ENCODE measurements at places on chromosomes 5 and 9. TPM values are rescaled to one million over a fixed set of nuclear protein-coding genes. Genes with fewer than 3 reads are reported as not detected.

DNA sequence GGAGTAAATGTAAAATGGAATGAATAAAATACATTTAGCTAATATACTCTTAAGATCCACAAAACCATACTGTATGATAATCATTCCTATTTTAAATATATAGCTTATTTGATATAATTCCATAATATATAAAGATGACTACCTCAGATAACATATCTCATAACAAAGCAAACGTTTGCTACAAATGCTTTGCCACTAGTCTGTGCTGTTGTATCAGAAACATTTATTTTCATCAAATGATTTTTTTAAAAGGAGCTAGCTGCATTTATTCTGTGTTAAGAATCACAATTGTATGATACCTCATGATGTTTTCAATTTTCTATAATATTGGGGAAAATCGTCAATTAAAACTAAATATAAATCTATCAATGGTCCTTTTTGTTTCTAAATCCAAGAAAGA, 567.2 kb downstream of the PTPRD start:
- no peak for DNase-seq

GRCh38 chr5:58818465-58818864, 235.6 kb downstream of the RAB3C start:
- no peak for DNase-seq

Gene ZFP2
- 7.8 TPM for polyA plus RNA-seq

Gene EIF4EBP3
- 14.5 TPM for polyA plus RNA-seq

DNA sequence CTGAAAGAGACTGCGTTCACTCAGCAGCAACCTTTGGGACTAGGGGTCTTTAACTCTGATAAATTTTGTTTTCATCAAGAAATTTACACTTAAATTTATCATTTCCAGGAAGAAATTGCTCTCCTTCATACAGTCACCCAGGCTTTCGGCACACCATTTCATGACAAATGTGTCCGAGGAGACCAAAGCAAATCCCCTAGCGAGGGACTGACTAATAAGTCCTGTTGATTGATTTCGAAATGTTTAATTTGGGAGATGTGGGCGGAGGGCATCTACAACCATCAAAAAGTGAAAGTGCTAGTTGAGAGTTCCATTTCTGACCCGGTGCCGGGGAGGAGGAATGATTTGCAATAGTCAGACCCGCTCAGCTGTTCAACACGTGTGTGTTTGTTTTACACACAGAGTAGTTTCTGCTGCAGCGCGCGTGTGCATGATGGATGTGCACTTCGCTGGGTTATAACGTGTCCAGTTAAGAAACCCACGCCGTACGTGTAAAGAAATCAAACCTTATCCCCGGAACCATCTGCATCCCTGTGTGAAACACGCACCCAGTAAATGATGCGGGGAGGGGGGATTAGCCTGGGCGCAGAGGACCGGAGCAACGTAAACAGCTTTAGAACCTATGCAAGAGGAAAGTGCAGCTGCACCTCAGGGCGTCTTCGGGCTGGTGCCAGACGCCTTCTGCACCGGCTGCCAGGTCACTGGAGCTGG, 845 bp upstream of the NR4A3 start:
- DNase-seq: no peak

Gene PRRX2
- 1.8 TPM for polyA plus RNA-seq

DNA sequence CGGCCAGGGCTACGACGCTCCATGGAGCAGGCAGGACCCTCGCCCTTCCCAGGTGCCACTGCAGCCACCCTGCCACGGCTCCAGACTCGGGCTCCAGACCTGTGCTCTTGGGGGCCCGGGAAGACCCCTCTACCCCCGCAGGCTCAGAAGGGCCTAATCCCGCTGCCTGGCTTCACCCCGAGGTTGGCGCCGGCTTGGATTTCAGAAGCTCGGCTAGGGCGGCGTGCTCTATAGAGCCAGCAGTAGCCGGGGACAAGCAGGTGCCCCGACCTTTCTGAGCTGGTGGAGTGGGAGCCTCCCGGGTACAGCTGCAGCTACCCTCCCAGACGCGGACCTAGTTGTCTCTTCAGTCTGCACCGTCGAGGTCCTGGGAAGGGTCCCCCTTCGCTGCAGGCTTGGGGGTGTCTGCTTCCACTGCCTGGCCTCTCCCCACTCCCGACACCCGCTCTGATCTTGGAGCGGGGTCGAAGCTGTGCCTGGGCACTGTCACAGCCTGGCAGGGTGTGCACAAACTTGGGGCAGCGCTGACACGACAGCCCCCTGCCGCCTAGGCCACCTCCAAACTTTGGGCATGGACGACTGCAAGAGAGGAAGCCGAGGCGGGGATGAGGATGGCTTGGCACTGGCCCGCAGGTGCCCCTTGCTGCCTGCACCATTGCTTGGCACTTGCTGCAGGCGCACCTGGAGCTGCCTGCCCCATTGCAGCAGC, 1366.1 kb upstream of the CDH9 start:
- no peak for DNase-seq

DNA sequence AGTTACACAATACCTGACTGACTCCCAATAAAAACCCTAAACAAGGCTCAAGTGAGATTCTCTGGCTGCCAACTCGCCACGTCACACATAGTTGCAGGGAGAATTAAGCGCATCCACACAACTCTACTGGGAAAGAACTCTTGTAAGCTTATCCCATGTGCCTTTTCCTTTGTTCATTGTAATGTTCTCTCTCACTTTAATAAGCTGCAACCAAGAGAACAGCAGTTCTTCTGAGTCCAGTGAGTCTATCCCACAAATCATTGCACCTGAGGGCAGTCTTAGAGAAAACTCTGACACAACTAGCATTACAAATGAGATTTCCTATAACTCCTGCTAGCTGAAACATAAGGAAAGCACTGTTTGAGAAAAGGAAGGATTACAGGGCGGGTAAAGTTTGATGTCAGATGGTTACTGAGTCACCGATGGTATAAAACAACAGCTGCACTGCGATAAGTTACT, 27.4 kb downstream of the CENPK start:
- DNase-seq: no peak

DNA sequence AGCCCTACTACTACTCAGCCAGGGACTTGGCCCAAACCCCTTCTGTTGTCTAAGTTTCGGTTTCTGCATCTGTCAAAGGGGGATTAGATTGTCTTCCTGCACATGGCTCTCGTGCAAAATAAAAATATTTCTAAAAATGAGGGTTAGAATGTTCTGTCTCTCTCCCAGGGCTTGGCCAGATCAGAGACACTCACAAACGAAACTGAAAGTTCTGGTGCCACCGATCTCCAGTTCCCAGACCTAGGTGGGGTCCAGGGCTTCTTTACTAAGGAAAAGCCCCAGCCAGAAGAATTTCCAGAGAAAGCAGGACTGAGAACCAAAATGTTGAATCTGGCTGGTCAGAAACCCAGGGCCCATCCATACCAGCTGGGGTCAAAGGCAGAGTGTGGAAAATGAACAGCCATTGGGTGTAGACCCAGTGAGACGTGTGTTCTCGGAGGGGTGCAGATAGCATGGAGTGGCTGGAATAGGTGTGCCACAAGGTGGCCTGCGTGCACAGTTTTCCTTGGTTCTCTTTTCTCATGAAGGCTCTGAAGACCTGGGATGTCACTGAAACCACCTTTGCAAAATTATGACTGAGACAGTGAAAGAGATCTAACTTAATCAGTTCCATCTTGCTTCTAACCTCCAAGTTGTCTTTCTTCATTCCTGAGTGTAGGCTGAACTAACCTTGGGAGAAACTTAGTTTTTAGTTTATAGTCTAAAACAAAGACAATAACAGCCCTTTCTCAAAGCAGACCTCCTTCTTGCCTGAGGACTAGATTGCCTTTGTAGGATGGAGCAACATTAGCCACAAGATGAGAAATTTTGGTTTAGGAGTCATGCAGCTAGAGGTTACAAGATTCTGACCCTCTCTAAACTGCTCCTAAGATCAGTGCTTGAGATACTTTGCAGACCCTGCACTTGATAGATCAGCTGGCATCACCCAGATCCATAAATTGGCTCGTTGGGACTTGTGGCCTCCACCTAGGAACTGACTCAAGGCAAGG, 2.3 kb upstream of the SLC23A1 start:
- DNase-seq: no peak

Gene NEURL1B
- 15.4 TPM for polyA plus RNA-seq

GRCh38 chr5:172007175-172008110, 1.0 kb upstream of the FBXW11 start:
- no peak for DNase-seq

DNA sequence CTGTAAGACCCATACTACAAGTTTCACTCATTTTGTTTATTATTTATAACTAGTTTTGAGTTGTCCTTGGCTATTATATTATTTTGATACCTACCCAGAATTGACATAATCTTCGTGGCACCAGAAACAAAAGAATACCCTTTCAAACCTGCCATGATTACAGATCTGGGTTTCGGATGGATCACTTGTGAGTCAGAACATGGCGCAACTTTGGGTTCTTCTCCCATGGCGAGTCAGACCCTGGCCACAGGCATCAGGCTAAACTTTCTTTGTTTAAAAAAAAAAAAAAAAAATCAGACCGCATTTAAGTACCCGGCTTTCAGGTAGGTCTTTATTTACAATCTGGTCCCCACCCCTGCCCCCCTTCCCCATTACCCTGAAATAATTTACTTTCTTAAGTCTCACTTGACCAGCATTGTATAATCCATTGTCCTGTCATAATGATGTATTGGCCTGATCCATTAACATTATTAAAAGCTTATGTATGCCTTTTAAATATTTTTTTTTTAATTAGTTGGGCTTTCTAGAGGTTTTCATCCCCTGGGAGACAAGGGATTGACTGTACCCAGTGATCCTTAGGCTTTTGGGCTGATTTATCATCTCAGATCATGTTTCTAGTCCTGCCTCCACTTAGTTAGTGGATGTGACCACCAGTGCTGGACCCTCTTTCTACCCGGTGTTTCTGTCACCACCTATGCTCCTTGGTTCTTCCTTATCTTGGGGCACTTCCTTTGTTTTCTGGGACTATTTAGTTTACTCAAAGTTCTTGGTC, 43.9 kb downstream of the F2RL2 start:
- no peak for DNase-seq

GRCh38 chr9:129751841-129752801, 721 bp downstream of the PTGES start:
- no peak for DNase-seq

Gene BARX1
- polyA plus RNA-seq: 0.10 TPM

- no peak for DNase-seq
Measured at GRCh38 chr9:105414947-105415661, 32.7 kb upstream of the FSD1L start.

DNA sequence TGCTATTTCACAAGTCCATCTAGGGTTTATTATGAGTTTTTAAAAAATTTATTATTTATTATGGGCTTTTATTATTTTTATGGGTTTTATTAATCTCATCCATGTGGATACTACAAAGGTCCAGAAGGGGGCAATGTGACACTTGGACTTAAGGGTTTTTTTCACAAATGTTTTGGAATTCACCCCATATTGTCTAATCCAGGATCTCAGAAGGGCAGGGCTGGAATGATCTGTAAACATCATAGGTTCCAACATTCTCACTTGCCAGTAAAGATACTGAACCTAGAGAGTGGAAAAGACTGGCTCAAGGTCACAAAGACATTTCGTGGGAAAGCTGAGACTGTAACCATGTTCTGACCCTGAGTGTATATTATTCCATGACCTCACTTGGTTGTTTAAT, 35.6 kb downstream of the NIM1K start:
- no peak for DNase-seq

Gene AGXT2
- polyA plus RNA-seq: 52.4 TPM

Gene CACFD1
- polyA plus RNA-seq: 30.6 TPM

- DNase-seq: no peak
Measured at GRCh38 chr5:180012316-180012715, 59.2 kb downstream of the RNF130 start.

- DNase-seq: no peak
Measured at GRCh38 chr5:34667705-34668104, 11.6 kb downstream of the RAI14 start.

DNA sequence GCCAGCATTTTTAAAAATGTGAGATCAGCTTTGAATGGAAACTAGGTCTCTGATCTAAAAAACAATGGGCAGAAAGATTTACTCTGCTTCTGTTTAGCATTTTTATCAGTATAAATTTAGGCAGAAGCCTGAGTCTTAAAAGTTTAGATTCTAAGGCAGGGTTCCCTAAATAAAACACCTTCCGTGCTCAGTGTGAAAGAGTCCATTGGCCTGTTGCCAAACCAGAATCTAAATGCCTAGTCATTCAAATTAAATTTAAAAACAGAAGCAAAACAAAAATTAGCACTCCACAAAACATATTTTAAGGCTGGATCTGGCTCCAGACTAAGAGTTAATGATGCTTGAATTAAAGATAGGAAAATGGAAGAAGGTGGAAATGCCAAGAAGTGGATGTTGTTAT, 4.5 kb downstream of the TYRP1 start:
- no peak for DNase-seq

DNA sequence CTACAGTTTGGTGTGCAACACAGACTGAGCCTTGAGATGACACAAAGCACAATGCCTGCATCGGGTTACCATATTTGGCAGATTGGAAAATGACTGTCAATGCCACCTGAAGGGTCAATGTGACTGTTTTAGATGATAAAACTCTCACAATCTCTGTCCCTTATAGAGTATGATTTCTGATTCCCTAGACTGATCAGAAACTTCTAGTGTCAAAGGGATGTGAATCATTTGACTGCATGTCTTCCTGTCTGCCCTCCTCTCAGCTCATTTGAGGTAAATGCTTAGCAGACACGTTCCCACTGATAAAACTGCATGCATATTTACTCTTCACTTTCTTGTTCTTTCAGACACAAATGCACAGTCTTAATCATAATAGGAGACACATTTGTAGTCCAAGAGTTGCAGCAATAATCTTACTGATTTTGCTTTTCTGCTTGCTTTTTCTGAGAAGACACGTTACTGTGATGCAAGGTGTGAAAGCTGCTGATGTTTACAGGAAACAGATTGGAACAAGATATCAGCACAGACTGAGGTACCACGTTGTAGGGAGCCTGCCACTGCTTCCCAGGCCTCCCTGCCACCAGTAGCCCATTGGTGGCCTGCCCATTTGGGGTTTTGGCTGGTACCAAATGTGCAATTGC, 77.8 kb downstream of the GCNT4 start:
- DNase-seq: no peak

DNA sequence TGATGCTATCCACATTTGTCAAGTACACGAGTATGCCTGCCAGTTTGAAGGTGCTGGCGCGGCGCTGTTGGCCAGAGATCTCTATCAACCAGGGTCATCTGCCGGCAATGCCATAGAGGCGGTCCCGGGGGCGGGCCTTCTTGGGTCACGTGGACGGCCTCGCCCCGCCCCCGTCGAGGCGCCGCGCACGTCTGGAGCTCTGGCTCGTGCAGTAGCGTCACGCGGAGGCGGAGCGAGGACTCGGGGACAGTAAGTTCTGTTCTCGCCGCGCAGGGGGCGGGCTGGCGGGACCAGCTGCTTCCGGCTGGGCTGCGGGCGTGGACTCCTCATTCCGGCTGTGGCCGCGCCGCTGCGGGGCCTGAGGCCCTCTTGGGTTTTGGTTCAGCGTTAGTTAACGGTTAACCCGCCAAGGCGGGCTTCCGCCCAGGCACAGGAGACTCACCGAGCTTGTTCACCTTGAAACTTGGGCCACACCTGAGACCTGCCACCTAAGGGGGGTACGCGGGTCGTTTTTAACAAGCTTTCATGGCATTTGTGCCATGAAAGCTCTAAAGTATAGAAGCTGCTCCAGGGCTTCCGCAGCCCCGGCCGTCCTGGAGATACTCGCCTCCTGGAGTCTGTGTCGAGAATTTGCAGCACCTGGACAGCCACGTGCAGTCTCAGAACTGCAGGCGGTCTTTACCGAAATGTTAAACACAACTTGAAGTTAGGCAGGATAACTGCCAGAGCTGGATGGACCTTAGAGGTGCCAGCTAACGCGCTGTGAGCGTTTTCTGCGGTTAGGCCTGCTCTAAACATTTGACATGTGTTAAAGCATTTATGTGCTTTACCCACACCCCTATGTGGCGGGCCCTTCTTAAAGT, at the start of gene RFESD:
Gene RFESD (plus strand): TSS at position 209 of the 863 bp plus-strand sequence. CDS start 5,495 bp downstream, outside the sequence.
- DNase-seq: peak; percentile 86

Gene CDH12
- polyA plus RNA-seq: 6.5 TPM

- no peak for DNase-seq
Measured at GRCh38 chr5:54886866-54887265, 98.5 kb downstream of the ESM1 start.

Gene CNTFR
- 31.8 TPM for polyA plus RNA-seq
